ENCODE measurements at places on chromosomes 2 and 18. TPM values are rescaled to one million over a fixed set of nuclear protein-coding genes. Genes with fewer than 3 reads are reported as not detected.

NT5DC4 gene
- total RNA-seq: not detected

TUBA4B gene
- not detected for total RNA-seq

SLC5A7 gene
- not detected for total RNA-seq

ALKAL2 gene
- not detected for total RNA-seq

HMSD gene
- total RNA-seq: not detected

LYG1 gene
- total RNA-seq: 0.27 TPM

ADAM23 gene
- total RNA-seq: 18.4 TPM

FTCDNL1 gene
- total RNA-seq: 1.4 TPM

ACMSD gene
- not detected for total RNA-seq

CYP26B1 gene
- 1.3 TPM for total RNA-seq

HAAO gene
- total RNA-seq: 0.09 TPM

OXER1 gene
- total RNA-seq: not detected

IL1F10 gene
- not detected for total RNA-seq

EN1 gene
- not detected for total RNA-seq

ARHGAP15 gene
- not detected for total RNA-seq

FOXD4L1 gene
- not detected for total RNA-seq

ABCG8 gene
- total RNA-seq: not detected
